ENCODE measurements at places on chromosomes 13 and 19.

GRCh38 chr13:106376401-106377112 lies 158.9 kb downstream of the EFNB2 start:
- DNase-seq = no peak

- no peak for DNase-seq
These were observed 234.9 kb downstream of the PCDH9 start for GRCh38 chr13:66995203-66995611.

DNA sequence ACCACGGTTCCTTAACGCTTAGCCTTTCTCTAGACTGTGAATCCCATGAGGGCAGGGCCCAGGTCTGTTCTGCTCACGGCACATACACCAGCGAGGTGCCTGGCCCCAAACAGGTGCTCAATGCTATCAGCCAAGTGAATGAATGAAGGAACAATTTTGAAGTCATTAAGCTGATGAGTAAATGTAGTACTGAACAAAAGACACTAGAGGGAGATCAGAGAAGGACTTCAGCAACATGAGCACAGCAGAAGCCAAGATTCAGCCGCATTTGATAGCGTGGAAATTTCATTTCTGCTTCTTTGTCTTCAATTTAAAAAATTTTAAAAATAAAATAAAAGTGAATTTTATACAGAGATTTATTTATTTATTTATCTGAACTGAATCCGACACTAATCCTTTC lies 20.1 kb upstream of the MYO16 start:
- no peak for DNase-seq

GRCh38 chr13:110448230-110448629 lies 113.3 kb downstream of the RAB20 start:
- no peak for DNase-seq

DNA sequence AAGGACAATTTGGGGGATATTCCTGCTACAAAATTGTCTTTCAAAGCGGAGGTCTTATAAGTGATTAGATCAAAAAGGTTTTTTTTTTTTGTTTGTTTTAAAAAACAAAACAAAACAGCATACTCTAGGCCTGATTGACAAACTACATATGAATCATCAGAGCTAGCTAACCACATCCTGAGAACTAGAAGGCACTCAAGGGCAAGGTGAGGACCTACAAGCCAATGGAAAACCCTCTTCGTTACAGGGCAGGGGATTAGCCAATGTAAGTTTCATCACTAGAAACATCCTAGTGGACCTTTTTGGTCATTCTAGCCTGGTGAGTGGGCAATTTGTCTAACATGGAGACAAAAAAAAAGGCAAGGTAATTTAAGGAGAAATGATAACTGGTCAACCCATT lies 428.6 kb downstream of the RFC3 start:
- no peak for DNase-seq

DNA sequence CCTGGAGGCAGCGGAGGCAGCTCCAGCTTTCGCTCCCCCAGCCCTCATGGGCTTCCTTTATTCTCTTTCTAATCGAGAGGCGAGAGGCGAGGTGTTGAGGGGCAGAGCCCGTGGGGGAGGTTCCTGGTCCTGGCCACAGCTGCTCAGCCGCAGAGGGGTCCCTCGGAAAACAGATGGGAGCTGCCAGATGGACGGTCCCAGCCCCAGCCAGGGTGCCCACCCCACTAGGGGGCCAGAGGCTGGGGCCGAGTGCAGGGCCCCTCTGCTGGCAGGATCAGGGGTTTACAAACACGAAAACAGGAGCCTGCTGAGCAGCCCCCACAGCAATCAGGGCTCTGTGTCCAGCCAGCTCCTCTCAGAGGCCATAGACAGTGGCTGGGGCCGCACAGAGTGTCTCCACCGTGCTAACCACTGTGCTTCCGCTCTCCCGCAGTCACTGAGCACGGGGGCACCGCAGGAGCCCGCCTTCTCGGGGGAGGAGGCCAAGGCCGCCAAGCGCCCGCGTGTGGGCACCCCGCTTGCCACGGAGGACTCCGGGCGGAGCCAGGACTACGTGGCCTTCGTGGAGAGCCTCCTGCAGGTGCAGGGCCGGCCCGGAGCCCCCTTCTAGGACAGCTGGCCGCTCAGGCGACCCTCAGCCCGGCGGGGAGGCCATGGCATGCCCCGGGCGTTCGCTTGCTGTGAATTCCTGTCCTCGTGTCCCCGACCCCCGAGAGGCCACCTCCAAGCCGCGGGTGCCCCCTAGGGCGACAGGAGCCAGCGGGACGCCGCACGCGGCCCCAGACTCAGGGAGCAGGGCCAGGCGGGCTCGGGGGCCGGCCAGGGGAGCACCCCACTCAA lies 182.2 kb downstream of the KDM4B start:
- no peak for DNase-seq

- no peak for DNase-seq
These were observed 5.7 kb downstream of the FPR3 start for GRCh38 chr19:51800473-51801244.

GRCh38 chr13:47110141-47110540 lies 213.3 kb upstream of the HTR2A start:
- DNase-seq = no peak

- no peak for DNase-seq
These were observed 40.1 kb downstream of the HSPH1 start for GRCh38 chr13:31121379-31122140.

DNA sequence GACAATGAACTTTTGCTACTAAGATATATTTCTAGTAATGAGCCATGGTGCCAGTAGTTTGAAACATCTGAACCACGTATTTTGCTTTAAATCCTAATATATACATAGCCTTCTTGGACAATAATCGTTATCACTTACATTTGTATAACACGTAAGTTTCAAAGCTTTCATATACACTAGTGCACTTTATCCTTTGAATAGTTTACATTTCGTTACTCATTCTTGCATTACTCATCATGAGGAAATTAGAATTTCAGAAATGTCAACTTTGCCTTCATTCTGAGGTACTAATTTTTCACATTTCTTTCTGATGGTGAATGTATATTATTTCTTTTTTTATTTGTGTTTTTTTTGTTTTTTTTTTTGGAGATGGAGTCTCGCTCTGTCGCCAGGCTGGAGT lies 5.8 kb downstream of the KBTBD7 start:
- DNase-seq = no peak

DNA sequence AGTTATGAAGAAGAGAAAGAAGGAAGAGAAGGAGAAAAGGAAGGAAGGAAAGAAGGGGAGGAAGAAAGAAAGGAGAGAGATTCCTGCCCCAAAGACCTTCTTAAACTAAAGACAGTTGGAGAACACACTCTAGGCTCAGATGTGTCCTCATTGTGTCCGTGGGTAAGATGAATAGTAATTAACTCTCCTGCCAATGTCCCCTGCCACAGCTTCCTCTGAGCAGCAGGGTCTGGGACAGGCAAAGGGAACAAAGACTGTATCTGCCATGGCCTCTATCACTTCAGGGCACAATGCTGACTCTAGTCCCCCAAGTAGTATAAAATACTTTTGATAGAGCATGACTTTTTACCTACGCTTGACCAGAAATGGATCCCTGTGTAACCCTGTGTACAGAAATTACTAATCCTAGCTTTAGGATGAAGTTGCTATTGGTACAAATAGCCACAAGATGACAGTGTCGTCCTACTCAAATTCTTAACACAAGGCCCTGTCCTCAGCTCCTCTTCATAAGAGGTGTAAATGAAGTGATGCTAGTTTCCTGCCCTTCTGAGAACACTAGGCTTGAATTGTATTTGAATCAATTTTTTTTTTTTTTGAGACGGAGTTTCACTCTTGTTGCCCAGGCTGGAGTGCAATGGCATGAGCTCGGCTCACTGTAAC lies 186.2 kb upstream of the GPR12 start:
- no peak for DNase-seq

DNA sequence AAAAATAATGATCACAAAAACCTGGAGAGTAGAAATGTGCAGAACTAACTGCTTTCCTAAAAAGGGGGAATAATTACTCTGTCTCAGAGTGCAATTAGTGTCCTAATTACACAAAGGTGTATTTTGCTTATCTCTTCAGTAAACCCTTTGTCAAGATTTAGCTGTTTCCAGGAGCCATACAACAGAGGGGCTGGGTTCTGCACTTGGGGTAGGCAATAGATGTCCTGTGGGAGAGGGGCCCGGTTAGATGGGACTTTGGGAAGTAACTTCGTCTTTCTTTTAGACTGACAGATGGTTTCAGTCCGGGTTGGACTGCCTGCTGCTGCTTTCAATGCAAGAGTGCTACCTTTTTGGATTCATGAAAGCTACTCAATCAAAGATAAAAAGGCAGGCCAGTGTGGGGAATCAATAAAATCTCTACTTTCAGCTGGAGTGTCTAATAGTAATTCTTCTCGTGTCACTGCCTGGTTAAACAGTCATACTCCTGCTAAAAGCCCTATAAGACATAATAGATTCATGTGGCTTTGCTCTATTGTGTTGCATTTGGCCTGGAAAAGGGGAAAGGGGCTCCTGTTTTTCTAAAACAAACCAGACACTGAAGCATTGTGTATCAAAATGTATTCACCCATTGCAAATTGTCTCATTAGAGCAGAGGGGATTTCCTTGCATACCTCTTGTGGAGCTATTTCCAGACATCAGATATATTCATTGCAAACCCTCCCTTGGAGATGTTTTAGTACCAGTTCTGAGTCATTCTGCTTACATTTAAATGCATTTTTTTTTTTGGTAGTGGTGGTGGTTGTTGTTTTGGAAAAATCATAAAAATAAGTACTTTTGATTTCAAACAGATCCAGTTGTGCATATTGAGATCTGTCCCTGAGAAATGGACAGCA lies 83.3 kb upstream of the PCDH8 start:
- DNase-seq = no peak

DNA sequence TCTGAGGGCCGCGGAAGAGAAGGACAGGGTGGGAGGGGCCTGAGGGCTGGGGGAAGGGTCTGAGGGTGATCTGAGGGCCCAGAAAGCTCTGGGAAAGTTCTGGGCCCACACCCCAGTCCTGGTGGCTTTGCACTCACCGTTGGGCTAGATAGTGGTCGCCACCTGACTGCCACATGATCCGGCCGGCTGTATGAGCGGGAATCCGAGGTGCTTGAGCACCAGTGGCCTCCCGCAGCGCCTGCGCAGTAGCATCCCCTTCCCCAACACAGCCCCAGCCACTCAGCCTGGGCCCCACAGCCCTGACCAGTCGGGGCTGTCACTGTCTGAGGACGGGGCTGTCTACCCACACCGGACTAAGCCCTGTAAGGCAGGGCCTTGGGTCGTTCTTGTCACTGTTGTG lies 15.0 kb downstream of the PRODH2 start:
- DNase-seq = no peak

DNA sequence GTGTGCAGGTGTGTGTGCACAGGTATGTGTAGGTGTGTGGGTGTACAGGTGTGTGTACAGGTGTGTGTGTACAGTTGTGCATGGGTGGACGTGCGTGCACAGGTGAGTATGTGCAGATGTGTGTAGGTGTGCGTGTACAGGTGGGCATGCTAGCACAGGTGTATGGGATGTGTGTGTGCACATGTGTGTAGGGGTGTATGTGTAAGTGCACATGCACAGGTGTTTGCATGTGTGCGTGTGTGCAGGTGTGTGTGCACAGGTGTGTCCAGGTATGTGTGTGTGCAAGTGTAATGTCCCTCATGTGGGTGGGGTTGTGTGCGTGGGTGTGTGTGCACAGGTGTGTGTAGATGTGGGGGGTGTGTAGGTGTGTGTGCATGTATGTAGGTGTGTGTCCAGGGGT lies 27.5 kb upstream of the TFDP1 start:
- no peak for DNase-seq

DNA sequence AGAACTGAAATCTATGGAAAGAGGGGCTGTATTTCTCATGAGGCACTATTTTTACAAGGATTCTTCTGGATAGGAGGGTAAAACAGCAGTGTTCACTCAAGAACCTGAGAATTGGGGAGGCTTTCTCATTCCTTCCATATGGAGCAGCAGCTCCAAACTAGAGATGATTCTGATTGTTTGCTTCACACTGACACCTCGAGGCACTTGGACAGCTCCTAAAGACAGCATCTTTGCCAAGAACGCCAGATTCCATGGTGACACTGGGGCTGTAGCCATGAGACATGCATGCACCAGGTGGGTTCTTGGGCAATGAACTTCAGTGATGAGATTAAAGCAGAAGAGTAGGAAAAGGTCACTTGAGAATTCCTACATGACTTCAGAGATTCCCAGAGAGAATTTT lies 361.5 kb upstream of the HTR2A start:
- DNase-seq = no peak

DNA sequence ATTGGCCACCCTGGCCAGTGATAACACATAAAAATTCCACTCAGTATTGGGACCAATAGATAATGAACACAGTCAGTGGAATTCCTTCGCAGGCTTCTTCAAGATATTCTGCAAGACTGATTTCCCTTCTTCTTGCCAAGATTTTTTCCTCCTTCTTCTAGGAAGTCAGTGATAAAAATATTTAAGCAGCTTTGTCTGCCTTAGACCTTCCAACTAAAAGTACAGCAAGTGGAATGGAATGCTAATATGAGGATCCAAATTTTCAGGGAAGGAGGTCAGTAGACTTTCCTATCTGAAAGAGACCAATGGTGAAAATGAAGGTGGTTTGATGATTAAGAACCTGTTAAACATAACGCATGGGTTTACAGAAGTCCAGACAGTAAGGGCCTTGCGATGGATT lies 9.6 kb downstream of the STARD13 start:
- DNase-seq = no peak

- DNase-seq = no peak
These were observed 960.7 kb upstream of the PCDH9 start for GRCh38 chr13:68190818-68191217.

GRCh38 chr19:43684326-43684725 lies 14.4 kb upstream of the PLAUR start:
- DNase-seq = no peak

Measured in stimulated activated CD4-positive, alpha-beta T cell treated with anti-CD3 and anti-CD28 coated beads, TNF-alpha, amount 100 ng/mL, for 48 hours (primary cell).